Activated CD8-positive, alpha-beta memory T cell treated with anti-CD3 and anti-CD28 coated beads for 48 hours (primary cell): ENCODE measurements at places on chromosomes 7 and 10.

- DNase-seq: no peak
Measured at GRCh38 chr7:103680161-103681144, 234.4 kb upstream of the SLC26A5 start.

- no peak for DNase-seq
Measured at GRCh38 chr10:31962826-31963588, 34.4 kb upstream of the ARHGAP12 start.

GRCh38 chr10:71868192-71868697 is 17.2 kb upstream of the PSAP start:
- DNase-seq: no peak

GRCh38 chr10:110480387-110480786 is 17.3 kb upstream of the DUSP5 start:
- no peak for DNase-seq

DNA sequence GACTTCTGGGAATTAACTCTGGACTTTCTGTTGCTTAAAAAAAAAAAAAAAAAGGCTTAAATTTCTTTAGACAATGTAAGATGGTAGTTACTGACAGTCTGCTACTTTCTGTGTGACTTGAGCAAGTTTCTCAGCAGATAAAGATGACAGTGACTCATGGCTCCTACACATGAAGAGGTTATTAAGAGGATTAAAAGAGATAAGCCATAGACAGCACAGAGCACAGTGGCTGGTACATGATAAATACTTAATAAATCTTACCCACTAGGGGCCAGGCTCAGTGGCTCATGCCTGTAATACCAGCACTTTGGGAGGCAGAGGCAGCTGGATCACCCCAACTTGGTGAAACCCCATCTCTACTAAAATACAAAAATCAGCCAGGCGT is 174.8 kb downstream of the JAZF1 start:
- DNase-seq: no peak

DNA sequence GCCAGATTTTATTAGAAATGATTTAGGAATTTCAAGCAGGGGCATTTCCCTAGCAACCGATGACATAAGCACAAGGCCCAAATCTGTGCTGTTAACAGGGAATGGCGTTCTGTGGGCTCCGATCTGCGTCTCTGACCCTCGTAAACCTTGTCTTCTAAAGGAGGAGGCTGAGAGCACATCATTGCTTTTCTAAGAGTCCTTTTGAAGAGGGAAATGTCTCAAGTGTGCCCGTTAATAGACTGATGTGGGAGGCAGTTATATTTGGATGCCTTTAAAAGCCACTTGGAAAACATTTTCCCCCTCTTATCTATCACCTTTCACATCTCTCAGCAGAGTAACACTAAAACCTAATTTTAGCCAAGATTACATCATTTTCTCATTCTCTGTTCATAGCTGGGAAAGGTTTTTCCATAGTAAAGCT is 424.1 kb upstream of the GALNT17 start:
- no peak for DNase-seq

DNA sequence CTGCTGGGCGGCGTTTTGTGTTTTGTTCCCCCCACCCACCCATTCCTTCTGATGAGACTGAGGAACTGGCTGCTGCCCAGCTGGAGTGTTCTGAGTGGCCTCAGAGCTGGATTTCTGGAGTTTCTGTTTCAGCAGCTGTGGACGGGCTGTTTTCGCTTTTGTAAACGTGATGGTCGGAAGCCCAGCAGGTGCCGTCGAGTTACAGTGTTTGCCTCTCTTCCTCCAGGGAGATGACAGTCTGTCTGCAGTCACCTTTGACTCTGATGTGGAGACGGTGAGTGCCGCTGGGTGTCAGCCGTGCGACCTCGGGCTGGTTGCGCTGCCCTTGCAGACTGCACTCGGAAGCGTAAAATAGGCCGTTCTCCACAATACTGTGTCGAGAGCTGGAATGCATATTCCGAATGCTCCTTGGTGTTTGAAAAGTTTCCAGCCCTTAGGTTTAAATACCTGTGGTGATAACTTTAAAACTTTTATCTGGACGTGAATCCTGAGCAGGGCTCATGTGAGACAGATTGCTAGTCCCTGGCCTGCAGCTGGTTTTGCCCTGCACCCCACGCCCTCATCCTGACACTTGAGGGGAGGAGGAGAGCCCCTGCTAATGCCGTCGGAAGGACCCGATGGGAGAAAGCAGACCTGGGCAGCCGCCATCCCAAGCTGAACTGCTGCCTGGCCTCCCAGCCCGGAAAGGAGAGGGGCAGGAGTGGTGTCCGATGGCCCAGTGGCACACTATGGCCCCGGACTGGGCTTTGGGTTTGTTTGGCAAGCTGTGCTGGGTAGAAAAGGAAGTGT is 8.3 kb downstream of the IQCE start:
- no peak for DNase-seq

GRCh38 chr7:81694711-81695110 is 75.1 kb downstream of the HGF start:
- DNase-seq: no peak

DNA sequence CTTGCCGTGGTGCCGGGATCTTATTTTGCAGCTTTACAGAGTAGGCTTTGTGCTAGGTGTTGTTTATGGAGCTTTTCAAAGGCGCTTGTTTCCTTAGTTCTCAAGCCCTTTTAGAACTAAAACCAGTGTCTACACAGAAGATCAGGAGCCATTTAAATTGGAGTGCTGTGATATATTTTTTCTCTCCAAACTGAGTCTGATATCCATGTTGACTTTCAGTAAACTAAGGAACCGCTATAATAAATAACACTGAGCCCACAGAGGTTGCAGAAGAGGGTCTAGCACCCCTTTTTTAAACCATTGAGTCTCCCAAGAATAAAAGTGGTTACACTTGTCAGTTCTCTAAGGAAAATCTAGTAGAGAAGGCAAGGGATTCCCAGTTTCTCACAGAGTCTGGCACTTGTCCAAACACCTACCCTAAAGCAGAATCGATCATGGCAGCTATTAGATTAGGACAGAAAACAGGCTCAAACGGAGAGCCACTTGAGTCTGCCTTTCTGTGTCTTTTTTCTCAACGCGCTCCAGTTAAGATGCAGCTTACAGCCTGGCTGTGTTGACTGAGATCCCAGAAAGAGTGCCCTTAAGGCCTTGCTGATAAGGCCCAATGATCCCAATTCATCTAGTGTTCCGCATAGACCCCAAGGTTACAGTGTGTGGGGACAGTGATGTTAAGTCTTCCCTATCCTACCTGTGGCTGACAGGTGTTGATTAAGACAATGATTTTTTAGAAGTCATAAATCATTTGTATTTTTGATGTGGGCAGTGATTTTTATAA is 804 bp downstream of the TMEM106B start:
- DNase-seq: no peak

- DNase-seq: no peak
Measured at GRCh38 chr10:81093056-81093455, 555.4 kb downstream of the SH2D4B start.

DNA sequence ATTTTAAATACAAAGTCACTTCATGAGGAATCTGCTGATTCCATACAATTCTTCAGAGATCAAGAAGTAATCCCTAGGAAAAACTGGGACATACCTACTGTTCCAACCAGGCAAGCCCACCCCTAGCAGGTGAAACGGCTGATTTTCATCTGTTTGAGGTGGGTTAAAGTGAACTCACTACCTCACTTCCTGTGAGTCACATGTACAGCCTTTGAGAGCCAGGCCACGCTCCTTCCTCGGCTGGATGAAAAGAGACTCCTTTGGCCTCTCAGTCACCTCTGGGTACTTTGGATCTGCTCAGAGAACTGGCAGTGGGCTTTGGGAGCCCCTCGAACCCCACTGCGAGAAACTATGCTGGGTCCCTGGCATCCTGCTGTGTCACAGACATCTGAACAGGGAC is 68.2 kb downstream of the CHST15 start:
- DNase-seq: no peak

- DNase-seq: no peak
Measured at GRCh38 chr10:14118953-14119352, 211.8 kb downstream of the FRMD4A start.

- DNase-seq: no peak
Measured at GRCh38 chr10:83685458-83685857, 453.9 kb upstream of the GHITM start.

DNA sequence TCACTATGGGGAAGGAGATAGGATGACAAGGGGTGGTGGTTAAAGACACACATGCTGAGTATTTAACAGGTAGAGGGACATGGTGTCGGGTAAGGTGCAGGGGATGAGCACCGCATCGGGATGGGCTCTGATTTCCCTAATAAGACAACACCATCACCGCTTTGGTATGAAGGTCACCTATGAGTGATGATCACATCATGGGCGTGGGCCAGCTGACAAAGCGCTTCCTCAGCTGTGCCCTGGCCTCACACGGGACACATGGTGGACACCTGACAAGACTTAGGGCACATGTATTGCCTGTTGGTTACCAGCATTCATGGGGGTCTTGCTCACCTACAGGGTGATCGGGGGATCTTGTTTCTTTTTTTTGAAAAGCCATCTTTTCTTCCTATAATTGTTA is 12.8 kb downstream of the C7orf57 start:
- DNase-seq: no peak

GRCh38 chr7:138773817-138774216 is 24.0 kb upstream of the TMEM213 start:
- DNase-seq: no peak

DNA sequence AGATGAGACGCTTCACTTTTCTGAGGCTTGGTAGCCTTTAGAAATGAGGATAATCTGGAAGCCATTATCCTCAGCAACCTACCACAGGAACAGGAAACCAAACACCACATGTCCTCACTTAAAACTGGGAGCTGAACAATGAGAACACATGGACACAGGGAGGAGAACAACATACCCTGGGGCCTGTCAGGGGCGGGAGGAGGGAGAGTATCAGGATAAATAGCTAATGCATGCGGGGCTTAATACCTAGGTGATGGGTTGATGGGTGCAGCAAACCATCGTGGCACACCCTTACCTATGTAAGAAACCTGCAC is 48.9 kb downstream of the LRGUK start:
- no peak for DNase-seq

- no peak for DNase-seq
Measured at GRCh38 chr10:51342381-51342780, 268.1 kb downstream of the PRKG1 start.

- no peak for DNase-seq
Measured at GRCh38 chr10:118808601-118809356, 54.0 kb upstream of the CACUL1 start.

- DNase-seq: no peak
Measured at GRCh38 chr7:127901895-127902703, 129.1 kb downstream of the LRRC4 start.

DNA sequence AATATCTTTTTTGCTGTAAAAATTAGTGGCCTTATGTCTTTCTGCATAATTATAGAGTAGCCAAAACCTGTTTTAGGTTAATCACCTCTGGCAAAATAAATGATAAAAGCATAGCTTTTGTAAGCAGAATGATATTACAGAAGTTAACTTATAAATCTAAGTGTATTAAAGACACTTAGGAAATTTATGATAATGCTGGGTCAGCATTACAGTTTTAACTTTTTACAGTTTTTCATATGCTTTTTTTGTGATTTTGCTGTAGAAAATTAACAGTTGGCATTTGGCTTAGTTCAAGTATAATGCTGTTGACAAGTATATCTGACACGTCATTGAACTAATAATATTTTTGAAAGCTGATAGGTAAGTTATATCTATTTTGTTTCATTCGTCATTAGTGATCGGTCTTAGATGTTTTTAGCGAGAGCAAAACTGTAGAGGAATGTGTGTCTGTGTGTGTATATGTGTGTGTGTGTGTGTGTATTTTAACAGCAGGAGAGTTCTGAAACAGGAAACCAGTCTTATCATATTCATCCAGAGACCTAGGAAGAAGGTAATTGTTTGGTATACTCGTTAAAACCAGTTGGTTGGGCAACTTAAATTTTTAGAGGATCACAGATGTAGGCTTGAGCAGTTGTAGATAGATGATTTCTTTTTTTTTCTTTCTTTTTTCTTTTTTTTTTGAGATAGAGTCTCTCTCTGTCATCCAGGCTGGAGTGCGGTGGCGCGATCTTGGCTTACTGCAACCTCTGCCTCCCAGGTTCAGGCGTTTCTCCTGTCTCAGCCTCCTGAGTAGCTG is 15.4 kb downstream of the PTEN start:
- no peak for DNase-seq

GRCh38 chr10:124092860-124093773 is at the start of gene CHST15:
Gene CHST15, minus strand, starts transcription at chr10:124093598. Its CDS starts 47,386 bp downstream, at chr10:124046212.
- DNase-seq: no peak

- DNase-seq: no peak
Measured at GRCh38 chr7:28984631-28985030, 26.5 kb upstream of the TRIL start.

GRCh38 chr7:16975712-16976111 is 93.9 kb upstream of the AGR3 start:
- DNase-seq: no peak

- DNase-seq: no peak
Measured at GRCh38 chr10:95480901-95481491, 80.2 kb downstream of the SORBS1 start.

GRCh38 chr10:87594864-87595263 is 64.8 kb upstream of the PAPSS2 start:
- DNase-seq: no peak

DNA sequence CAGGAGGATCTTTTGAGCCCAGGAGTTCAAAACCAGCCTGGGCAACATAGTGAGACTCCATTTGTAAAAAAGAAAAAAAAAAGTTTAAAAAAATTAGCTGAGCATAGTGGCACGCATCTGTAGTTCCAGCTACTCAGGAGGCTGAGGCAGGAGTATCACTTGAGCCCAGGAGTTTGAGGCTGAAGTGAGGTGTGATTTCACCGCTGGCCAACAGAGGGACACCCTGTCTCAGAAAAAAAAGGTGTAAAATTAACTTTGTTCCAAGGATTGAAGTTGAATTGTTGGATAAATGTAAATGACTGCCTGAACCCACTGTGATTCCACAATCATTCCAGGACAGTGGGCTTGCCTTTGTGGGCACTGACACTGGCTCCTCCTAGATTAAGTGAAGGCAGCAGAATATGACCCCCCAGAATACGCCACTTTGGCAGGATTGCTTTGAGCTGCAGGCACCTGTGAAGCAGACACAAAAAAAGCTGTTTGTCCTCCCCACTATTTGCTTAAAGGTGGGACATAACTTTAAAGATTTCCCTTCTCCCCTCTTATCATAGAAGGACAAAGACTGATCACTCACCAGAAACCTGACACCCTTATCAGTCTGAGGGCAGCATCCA is 57.2 kb upstream of the FOXI2 start:
- no peak for DNase-seq

GRCh38 chr7:105885387-105886111 is 9.2 kb upstream of the ATXN7L1 start:
- DNase-seq: no peak

GRCh38 chr7:608361-608760 is 88.7 kb upstream of the PDGFA start:
- no peak for DNase-seq

- DNase-seq: no peak
Measured at GRCh38 chr10:33310853-33311252, 23.6 kb downstream of the NRP1 start.

- no peak for DNase-seq
Measured at GRCh38 chr7:8121243-8121642, 140.7 kb downstream of the ICA1 start.

- no peak for DNase-seq
Measured at GRCh38 chr10:23927576-23928325, 281.2 kb upstream of the KIAA1217 start.
